Fibroblast of the aortic adventitia (primary cell): ENCODE measurements at places on chromosomes 12 and 14. TPM values are rescaled to one million over a fixed set of nuclear protein-coding genes. Genes with fewer than 3 reads are reported as not detected.

GRCh38 chr12:54439521-54440255 is 20.6 kb upstream of the ITGA5 start:
- DNase-seq, result peak; percentile 89

GRCh38 chr12:101115326-101115725 is 94.7 kb downstream of the SLC5A8 start:
- DNase-seq, result no peak

DNA sequence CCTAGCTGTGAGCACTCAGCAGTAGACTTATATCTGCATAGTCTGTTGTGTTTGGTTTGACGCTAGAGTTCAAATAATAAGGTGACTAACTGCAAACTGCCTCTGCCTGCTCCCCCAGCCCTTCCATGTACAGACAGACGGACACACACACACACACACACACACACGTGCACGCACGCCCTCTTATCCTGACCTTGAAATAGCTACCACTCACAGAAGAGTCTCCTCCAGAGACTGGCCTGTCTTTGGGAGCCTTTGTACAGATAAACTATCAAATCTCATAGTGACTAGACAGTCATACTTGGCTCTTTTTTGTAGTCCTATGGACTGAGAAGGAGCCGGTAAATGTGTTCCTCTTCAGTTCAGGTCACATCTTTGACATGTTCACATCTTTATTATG is 158.4 kb downstream of the FBXL14 start:
- DNase-seq, result no peak

DNA sequence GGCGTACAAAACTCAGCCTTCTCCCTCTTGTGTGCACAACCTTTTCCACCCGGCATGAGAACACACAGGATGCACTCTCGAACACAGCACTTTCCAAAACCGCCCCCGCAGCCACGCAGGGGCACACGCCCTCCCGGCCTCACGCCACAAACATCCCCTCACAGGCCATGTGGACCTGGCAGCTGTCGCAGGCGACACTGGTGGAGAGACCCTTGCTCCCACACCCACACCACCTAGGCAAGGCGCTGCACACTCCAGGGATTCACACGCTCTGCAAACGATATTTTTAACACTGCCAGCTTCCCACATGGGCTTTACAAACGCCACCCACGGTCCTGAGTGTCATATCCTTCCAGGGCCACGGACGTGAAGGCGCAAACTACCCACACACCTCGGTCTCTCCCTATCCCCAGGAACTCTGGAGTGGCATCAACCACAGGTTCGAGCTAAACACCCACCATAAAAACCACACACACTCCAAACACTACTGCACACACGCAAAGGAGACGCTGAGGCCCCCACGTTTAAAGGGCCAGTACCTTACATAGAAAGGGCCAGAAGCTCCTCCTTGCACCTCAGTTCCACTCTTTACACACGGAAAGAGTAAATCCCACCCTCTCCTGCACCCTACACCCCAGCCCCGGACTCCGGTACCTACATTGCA is 12.4 kb upstream of the ITGB7 start:
- peak; percentile 63 for DNase-seq

GRCh38 chr12:132133952-132134652 is 10.0 kb downstream of the DDX51 start:
- DNase-seq, result no peak

DNA sequence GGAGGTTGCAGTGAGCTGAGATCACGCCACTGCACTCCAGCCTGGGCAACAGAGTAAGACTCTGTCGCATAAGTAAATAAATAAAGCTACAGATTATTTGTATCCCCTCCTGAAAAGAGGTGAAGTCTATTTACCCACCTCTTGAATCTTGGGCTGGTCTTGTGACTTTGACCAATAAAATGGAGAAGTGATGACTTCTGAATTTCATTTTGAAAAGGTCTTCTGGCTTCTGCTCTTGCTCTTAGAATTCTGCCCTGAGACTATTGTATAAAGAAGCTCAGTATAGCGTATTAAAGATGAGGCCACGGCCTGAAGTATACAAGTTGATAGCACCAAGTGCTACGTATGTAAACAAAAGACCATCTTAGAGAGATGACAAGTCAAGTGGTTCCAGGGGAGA is 88.3 kb upstream of the AMN1 start:
- DNase-seq, result no peak

DNA sequence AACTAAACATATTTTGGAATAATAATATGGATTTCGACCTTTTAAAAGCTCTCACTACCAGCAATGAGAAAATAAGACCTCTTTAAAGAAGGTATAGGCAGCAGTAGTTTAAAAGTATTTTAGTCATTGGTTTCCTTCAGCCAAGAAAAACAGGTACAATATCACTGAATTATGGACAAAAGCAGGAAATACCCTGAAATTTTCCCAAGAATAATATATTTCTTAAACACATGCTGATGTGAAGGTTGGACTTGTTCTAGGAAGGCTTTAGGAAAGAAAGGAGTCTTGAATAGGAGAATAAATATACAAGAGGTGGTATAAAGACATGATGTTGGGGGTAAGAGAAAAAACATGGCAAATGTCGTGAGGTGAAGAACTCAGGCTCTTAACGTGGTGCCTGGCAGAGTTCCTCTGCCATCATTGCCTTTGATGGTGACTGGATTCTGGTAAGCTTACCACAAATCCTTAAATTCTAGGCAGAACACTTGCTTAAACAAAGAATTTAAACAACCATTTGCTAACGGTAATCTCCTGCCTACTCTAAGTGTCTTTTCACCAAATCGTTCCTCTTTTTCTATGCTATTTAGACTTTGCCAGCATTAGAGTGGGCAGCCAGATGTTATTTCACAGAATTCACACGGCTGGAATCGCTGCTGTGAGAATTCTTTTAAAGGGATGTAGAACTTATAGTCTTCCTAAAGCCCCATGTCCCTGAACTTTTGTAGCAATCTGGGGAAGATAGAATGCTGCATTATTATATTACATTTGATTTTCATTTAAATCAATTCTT is 11.9 kb upstream of the NUDT4 start:
- DNase-seq, result peak; percentile 70

GRCh38 chr14:71749613-71750238 is 182.5 kb upstream of the RGS6 start:
- no peak for DNase-seq

GRCh38 chr12:51850081-51850964 is 1.8 kb upstream of the FIGNL2 start:
- no peak for DNase-seq

- peak; percentile 65 for DNase-seq
Observed at GRCh38 chr12:22459838-22460490, 84.4 kb downstream of the C2CD5 start.

DNA sequence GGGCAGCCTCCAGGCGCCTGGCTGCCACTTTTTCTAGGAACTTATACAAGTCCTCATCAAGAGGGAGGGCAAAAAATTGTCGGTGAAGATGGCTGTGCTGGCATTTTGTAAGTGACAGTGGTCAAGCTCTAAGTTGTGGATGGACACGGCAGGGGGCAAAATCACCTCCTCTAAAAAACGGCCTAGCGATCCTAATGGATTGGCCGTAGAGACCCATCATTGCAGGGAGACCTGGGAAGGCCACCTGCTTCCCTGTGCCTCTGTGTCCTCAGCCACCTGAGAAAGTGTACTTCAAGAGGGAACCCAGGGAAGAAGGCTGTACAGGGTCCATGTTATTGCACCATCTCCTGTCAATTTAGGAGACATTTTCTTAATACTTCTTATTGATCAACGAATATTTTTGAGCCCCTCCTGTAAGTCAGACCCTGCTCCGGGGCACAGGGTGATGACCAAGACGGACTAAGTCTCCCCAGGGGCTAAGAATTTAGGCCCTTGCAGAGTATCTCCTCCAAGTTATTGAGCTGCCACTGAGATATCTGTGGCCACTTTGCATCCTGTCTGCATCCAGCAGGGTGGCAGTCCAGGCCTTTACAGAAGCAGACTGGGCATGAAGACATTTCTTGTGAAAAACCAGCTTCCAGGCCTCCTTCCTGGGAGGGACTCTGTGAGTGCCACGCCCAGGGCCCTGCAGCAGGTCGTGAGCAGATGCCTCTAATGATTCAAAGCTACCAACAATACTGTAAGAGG is 40.5 kb downstream of the PSMA6 start:
- DNase-seq, result peak; percentile 17

DNA sequence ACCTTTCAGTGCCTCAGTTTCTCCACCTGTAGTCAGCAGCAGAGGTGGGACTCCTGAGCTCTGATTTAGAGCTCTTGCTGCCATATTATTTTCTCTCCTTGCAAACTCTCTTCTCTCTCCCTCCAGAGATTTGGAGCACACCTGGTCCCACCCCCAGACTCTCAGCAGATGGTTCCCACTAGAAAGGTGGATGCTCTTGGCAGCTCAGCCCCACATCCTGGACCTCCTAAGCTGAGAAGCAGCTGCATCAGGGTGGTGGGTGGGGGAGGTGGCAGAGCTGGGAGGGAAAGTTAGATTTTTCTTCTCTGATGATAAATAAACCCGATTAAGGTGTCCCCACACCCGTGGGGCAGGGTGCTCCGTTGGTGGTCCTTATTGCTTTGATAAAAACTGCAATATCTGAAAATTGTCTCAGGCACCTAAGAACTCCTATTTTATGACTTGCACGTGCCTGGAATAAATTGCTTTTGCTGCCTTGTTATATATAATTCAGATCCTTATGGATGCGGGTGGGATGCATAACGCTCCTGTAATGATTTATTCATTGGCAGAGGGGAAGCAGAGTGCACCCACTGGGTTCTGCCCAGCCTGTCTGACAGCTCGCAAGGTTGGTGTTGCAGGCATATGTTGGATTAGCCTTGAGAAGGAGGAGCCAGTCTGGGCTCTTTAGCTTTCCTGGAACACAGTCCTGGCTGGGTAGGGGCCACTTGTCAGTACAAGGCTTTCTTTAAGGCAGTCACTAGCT is 214.2 kb downstream of the SUDS3 start:
- no peak for DNase-seq

- no peak for DNase-seq
Observed at GRCh38 chr14:55532645-55533344, 47.2 kb upstream of the KTN1 start.

GRCh38 chr12:117456076-117456475 is 94.7 kb upstream of the NOS1 start:
- no peak for DNase-seq

- no peak for DNase-seq
Observed at GRCh38 chr12:108938247-108938924, 58.5 kb downstream of the DAO start.

- peak; percentile 68 for DNase-seq
Observed at GRCh38 chr14:54877015-54877702, 25.5 kb downstream of the GCH1 start.

GRCh38 chr14:57492859-57493258 is 798 bp downstream of the CCDC198 start:
- DNase-seq, result peak; percentile 59

DNA sequence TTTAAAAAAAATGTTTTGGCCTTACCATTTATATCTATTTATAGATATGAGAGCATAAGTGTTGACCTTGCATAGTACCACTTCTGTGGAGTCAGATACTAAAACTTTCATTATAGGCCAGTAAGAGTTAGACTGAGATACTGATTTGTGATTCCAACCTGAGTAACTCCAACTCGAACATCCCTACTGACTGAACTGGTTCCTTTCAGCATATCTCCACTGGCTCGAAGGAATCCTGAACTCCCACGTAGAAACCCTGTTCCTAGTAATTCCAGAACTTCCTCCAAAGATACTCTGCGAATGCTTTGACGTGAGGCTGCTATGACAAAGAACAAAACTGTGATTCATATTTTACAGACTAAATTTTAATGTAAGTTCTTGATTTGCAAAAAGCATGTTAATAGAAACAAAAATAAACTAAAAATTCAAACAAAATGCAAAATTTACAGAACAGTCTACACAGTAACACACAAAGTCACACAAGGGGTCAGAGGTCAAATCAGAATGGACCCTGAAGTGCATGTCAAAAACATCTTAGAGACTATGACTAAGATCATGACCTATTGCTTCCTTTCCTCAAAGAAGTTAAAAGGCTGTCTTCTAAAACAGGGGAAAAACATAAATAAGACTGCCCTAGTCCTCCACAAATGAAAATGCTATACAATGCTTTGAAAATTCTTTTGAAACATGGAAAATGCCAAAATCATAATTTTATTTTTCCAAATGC is 31.5 kb downstream of the HEATR5A start:
- peak; percentile 13 for DNase-seq

- no peak for DNase-seq
Observed at GRCh38 chr12:52517888-52518287, 2.3 kb downstream of the KRT5 start.

GRCh38 chr12:64895526-64895925 is 71.1 kb downstream of the TBC1D30 start:
- DNase-seq, result peak; percentile 22

DNA sequence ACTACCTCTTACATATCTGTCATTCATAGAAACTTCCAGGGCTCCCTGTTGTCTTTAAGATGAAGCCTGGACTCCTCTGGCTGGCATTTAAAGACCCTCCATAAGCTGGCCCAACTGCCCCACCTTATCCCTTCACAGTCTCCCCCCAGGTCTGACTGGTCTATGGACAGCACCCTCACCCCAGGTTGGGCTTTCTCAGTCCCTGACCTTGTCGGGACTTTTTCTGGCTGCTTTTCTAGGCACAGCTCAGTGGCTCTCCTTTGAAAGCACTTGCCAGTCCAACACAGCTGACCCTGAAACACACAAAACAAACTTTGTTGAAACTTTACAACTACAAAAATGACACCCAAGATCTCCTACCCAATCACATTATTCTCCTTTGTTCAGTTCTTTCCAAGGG is 13.9 kb upstream of the MYH7 start:
- DNase-seq, result no peak

- no peak for DNase-seq
Observed at GRCh38 chr14:98955036-98955740, 316.8 kb downstream of the BCL11B start.

- no peak for DNase-seq
Observed at GRCh38 chr14:100782516-100783320, 43.2 kb upstream of the MEG3 start.

- no peak for DNase-seq
Observed at GRCh38 chr12:25083211-25083610, 111.7 kb downstream of the DNAI7 start.

- DNase-seq, result no peak
Observed at GRCh38 chr14:103480595-103480994, 42.0 kb downstream of the CKB start.

GRCh38 chr12:27561535-27562350 is 37.7 kb downstream of the PPFIBP1 start:
- DNase-seq, result no peak

DNA sequence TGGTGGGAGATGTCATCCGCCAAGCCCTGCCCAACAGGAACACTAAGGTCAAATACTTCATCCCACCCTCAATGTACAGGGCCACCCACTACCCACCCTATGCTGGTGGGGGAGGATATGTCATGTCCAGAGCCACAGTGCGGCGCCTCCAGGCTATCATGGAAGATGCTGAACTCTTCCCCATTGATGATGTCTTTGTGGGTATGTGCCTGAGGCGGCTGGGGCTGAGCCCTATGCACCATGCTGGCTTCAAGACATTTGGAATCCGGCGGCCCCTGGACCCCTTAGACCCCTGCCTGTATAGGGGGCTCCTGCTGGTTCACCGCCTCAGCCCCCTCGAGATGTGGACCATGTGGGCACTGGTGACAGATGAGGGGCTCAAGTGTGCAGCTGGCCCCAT is 3.5 kb downstream of the B3GNT4 start:
- DNase-seq, result no peak

Gene IFI27L1
- 8.9 and 12.2 TPM in 2 replicates for total RNA-seq

Gene DPY19L2
- total RNA-seq, result 2.3 and 7.1 TPM in 2 replicates

Gene DEGS2
- 0.16 TPM in 1 of 2 replicates, not detected in the other for total RNA-seq

Gene GYS2
- not detected in 2 replicates for total RNA-seq

Gene C1R
- 237 and 528 TPM in 2 replicates for total RNA-seq

Gene RCOR1
- 12.5 and 14.4 TPM in 2 replicates for total RNA-seq

Gene AMN1
- 10.3 and 15.5 TPM in 2 replicates for total RNA-seq

Gene SRGAP1
- total RNA-seq, result 11.9 and 25.8 TPM in 2 replicates

Gene NEMF
- 63.9 and 140 TPM in 2 replicates for total RNA-seq

Gene PPP1R1A
- total RNA-seq, result not detected in 2 replicates

Gene SIX6
- not detected in 2 replicates for total RNA-seq

Gene ATG14
- 11.6 and 16.6 TPM in 2 replicates for total RNA-seq
